ENCODE measurements at places on chromosomes 7 and 10. TPM values are rescaled to one million over a fixed set of nuclear protein-coding genes. Genes with fewer than 3 reads are reported as not detected.
A peak's percentile ranks its signal among the peaks of the same experiment; 100 is the strongest.

- no peaks in the 10 kb centered on the region for H3K27me3 ChIP-seq
- H3K4me1 ChIP-seq, result peaks cover 6% of the 10 kb centered on the region
- no peak overlapping the region for H3K27ac ChIP-seq
- peak overlapping the region; percentile 19 for H3K4me3 ChIP-seq
Measured at GRCh38 chr7:67484244-67484751, 487.7 kb downstream of the TYW1 start.

TMEM178B gene
- 0.34 TPM for total RNA-seq

- H3K27ac ChIP-seq, result no peak overlapping the region
- no peaks in the 10 kb centered on the region for H3K4me1 ChIP-seq
- no peak for DNase-seq
- H3K36me3 ChIP-seq, result no peaks in the 10 kb centered on the region
Measured at GRCh38 chr7:42720991-42721796, 190.7 kb downstream of the C7orf25 start.

TBRG4 gene
- total RNA-seq, result 60.8 TPM

DNA sequence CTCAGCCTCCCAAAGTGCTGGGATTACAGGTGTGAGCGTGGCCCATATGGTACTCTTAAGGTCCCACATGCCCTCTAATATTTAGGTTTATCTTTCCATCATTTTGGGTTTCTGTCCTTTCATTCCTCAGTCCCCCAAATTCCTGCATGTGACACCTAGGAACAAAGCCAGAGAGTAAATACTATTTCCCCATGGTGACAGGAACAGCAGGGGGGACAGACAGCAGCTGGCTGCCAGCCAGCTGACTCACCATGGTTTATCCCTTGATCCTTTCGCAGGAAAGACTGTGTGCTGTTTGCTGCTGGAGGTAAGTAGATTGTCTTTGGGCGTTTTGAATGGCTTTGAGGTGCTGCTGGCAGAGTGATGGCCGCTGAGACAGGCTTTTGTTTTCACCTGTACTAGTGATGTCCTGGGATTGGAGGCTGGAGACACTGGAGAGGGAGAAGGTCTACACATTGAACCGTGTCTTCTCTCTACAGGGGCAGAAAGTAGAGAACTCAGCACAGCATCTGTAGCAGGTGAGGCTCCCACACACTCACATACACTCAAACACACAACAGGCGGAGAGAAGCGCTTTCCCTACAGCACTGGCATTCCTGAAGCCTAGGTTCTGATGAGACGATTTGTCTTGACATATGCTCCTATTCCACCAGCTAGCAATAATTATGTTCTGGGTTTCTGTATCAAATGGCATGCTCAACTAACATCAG lies 83.7 kb upstream of the EFCAB10 start:
- DNase-seq, result no peak
- peaks cover 35% of the 10 kb centered on the region for H3K36me3 ChIP-seq
- no peak overlapping the region for H3K4me3 ChIP-seq
- H3K4me1 ChIP-seq, result no peaks in the 10 kb centered on the region
- H3K27ac ChIP-seq, result no peak overlapping the region

DNA sequence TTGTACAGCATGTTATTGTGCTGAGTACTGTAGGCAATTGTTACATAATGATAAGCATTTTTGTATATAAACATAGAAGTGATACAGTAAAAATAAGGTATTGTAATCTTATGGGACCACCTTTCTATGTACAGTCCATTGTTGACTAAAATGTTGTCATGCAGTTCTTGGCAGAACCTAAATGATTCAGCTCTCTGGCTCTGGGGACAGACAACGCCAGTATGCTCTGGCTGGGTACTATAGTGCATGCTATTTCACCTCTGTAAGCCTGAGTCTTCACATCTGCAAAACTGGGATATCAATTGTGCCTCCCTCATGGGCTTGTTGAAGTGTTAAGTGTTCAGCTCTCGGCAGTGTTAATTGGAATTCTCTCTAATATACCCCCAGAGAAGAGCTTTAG lies 674.3 kb downstream of the INHBA start:
- DNase-seq, result no peak
- H3K4me1 ChIP-seq, result no peaks in the 10 kb centered on the region
- H3K27me3 ChIP-seq, result no peaks in the 10 kb centered on the region
- H3K27ac ChIP-seq, result no peak overlapping the region

- no peak for DNase-seq
- H3K4me1 ChIP-seq, result peaks cover 16% of the 10 kb centered on the region
- no peaks in the 10 kb centered on the region for H3K27me3 ChIP-seq
- H3K36me3 ChIP-seq, result peaks cover 10% of the 10 kb centered on the region
- peak overlapping the region; percentile 45 for H3K27ac ChIP-seq
Measured at GRCh38 chr10:121753726-121754476, 155.7 kb upstream of the FGFR2 start.

- no peaks in the 10 kb centered on the region for H3K27me3 ChIP-seq
- H3K4me3 ChIP-seq, result no peak overlapping the region
- DNase-seq, result no peak
- H3K4me1 ChIP-seq, result no peaks in the 10 kb centered on the region
- no peak overlapping the region for H3K27ac ChIP-seq
Measured at GRCh38 chr7:16007911-16008310, 321.4 kb upstream of the MEOX2 start.

- H3K27ac ChIP-seq, result no peak overlapping the region
- no peaks in the 10 kb centered on the region for H3K27me3 ChIP-seq
- DNase-seq, result no peak
- no peak overlapping the region for H3K4me3 ChIP-seq
Measured at GRCh38 chr10:74763934-74764591, 62.3 kb upstream of the KAT6B start.
